Kidney (tissue), 22 donors: ENCODE measurements at places on chromosomes 3 and 15.

DNA sequence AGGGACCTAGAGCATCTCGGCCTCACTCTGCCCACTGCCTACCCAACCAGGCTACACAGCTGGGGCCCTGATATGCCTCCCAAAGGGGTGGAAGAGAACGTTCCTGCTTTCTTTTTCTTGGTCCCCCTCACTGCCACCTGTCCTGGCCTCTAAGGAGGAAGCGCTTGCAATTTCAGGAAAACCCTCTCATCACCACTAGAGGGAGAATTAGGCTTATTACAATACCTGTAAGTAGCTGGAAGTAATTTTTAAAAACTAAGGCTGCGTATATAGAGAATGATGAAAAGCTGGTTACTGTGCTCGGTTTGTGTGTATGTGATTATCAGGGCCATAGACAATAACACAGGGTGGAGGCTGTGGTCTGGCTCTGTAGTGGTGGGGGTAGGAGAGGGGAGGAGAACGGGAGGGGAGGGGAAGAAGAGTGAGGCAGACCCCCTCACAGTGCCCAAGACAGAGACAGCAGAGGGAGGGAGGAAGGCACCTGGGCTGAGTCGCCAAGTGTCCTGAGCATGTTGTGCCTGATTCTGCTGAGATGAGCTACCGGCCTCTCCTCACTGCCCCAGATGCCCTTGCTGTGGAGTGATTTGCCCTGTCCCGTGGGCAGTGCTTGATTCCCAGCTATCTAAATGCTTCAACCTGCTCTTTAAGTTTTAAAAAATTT is 3.3 kb downstream of the GABRG3 start:
- DNase-seq: no peak

- no peak for DNase-seq
These were observed 224.9 kb upstream of the TOPAZ1 start for GRCh38 chr3:44016818-44017217.

GRCh38 chr3:155701882-155702465 is 42.9 kb downstream of the PLCH1 start:
- no peak for DNase-seq

DNA sequence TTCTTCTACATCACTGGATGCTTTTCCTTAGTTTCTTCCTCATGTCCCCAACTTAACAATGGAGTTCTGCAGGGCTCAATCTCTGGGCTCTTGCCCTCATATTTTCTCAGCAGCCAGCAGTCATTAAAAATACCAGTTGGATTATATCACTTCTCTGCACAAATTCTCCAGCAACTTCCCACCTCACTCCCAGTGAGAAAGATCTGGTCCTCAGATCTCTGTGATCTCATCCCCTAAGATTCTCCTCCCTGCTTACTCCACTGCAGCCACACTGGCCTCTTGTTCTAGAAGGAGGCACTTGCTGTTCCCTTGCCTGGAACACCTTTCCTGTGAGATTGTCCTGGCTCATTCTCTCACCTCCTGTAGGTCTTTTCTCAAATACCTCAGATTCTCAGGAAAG is 6.1 kb downstream of the ERICH6 start:
- no peak for DNase-seq

- DNase-seq: peak; percentile 46
These were observed 193.9 kb downstream of the TLE3 start for GRCh38 chr15:69903470-69904469.

- no peak for DNase-seq
These were observed 299.3 kb upstream of the LYSMD4 start for GRCh38 chr15:100032358-100033085.

GRCh38 chr3:23685541-23686258 is 120.1 kb upstream of the UBE2E1 start:
- DNase-seq: no peak

DNA sequence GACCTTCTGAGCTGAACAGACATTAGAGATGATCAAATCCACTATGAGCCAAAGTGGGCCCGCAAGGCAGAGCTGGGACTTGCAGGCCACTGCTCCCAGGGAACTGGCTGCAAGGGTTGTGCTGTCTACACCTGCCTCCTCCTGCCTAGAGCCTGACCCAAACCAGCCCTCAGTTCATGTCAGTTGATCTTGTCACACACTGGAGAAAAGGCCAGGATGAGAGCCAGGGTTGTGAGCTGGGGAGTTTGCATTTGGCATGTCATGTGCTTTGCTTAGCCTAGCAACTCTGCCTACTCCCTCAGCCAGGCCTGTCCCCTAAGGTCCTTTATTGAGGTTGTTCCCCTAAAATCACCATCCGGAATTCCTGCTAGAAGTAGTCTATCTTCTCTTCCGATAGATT is 67.8 kb downstream of the RAB11A start:
- no peak for DNase-seq

DNA sequence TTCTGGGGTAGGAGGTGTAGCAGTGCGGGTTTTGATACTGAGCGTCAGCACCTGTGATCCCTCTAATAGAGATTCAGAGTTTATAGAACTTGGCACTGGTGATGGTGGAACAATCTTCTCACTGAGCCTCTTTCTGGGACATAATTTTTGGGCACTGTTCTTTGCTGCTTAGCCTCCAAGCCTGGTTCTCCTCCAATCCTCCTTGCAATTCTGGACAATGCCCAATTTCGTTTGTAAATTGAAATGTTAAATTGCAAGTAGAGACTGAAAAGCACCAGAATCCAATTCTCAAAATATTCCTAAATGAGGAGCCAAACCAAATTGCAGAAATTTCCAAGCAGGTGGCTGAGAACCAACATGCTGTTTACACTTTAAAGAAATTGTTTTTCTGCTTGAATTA is 149.8 kb upstream of the ABI3BP start:
- DNase-seq: no peak

DNA sequence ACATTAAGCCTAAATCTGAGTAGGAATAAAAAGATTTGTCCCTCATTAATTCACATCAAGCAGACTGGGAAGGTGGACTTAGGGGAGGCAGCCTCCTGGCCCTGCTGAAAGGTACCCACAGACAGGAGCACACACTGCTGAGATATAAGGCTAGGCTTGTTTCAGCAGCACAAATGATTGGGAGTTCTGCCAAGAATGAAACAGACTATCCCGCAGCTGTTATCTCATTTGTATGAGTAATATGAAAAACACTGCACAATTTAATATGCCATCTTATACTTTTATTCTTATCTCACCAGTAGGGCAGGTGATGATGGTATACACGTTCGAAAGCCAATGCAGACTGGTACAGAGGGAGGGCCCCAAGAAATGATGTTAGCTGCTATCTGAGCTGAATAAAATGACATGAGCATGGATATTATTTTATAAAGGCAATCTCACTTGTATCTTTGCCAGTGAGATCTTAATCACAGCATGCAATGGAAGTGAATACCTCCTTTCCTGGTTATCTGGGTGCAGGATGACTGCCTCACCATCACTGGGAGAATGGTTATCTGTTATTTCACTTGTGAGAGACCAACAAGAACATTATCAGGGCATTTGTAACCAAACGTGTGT is 258.7 kb upstream of the PPP2R3A start:
- DNase-seq: no peak

- DNase-seq: peak; percentile 84
These were observed 174.7 kb downstream of the IGF1R start for GRCh38 chr15:98823012-98823458.
